ENCODE measurements at places on chromosomes 2 and 18. TPM values are rescaled to one million over a fixed set of nuclear protein-coding genes. Genes with fewer than 3 reads are reported as not detected.

Gene ZNF385B
- 42.9 TPM for total RNA-seq

Gene MYL1
- 2,801 TPM for total RNA-seq

Gene GATA6
- 0.53 TPM for total RNA-seq

Gene GALNT1
- total RNA-seq, result 58.7 TPM

DNA sequence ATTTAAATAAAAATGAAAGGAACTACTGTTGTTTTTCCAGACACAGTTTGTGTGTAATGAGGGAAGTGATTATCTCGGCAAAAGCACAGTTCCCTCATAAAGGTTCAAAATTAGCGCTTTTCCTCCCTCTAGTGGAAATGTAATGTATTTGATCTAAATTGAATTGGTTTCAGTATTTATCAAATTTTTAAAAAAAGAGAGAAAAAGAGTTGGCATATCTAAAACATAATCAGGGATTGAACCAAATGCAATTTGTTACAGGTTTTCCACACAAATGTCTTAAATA lies 37.5 kb downstream of the CMPK2 start:
- H3K4me3 ChIP-seq, result no peak overlapping the region
- H3K27ac ChIP-seq, result no peak overlapping the region
- H3K27me3 ChIP-seq, result no peaks in the 10 kb centered on the region
- DNase-seq, result no peak
- no peaks in the 10 kb centered on the region for H3K4me1 ChIP-seq

- peak overlapping the region; percentile 57 for H3K4me3 ChIP-seq
- peaks cover 3% of the 10 kb centered on the region for H3K4me1 ChIP-seq
- H3K27me3 ChIP-seq, result no peaks in the 10 kb centered on the region
- no peak overlapping the region for H3K27ac ChIP-seq
- peaks cover 3% of the 10 kb centered on the region for H3K36me3 ChIP-seq
Observed at GRCh38 chr2:113602869-113603466, 24.1 kb upstream of the RABL2A start.

- DNase-seq, result no peak
- no peaks in the 10 kb centered on the region for H3K4me1 ChIP-seq
- no peaks in the 10 kb centered on the region for H3K36me3 ChIP-seq
- H3K4me3 ChIP-seq, result no peak overlapping the region
Observed at GRCh38 chr2:160721089-160722040, 227.8 kb upstream of the RBMS1 start.

GRCh38 chr2:189258616-189259365 lies 79.2 kb upstream of the COL5A2 start:
- no peaks in the 10 kb centered on the region for H3K36me3 ChIP-seq
- H3K27ac ChIP-seq, result no peak overlapping the region
- no peaks in the 10 kb centered on the region for H3K27me3 ChIP-seq
- DNase-seq, result no peak

GRCh38 chr2:174083843-174084458 lies 118.8 kb upstream of the SP3 start:
- H3K36me3 ChIP-seq, result no peaks in the 10 kb centered on the region
- DNase-seq, result no peak
- no peaks in the 10 kb centered on the region for H3K27me3 ChIP-seq
- H3K4me3 ChIP-seq, result no peak overlapping the region
- no peak overlapping the region for H3K27ac ChIP-seq
- H3K4me1 ChIP-seq, result no peaks in the 10 kb centered on the region

DNA sequence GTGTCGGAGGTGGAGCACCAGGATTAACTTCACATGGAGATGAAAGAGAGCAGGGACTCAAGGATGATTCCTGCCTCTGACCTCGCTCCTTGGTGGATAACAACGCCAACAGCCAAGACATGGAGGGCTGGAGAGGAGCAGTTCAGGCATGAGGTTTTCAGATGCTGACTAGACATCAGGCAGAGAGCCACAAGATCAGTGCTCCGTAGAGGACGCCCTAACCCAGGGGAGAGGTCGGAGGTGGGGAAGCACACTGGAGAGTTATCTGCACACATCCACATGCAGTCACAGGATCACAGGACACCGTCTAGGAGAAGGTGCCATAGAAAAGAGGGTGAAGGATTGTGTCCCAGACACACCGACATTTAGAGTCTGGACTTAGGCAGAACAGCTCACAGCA lies 344.3 kb downstream of the EIPR1 start:
- H3K4me1 ChIP-seq, result no peaks in the 10 kb centered on the region
- no peak overlapping the region for H3K4me3 ChIP-seq
- DNase-seq, result no peak
- H3K36me3 ChIP-seq, result no peaks in the 10 kb centered on the region
- no peaks in the 10 kb centered on the region for H3K27me3 ChIP-seq

DNA sequence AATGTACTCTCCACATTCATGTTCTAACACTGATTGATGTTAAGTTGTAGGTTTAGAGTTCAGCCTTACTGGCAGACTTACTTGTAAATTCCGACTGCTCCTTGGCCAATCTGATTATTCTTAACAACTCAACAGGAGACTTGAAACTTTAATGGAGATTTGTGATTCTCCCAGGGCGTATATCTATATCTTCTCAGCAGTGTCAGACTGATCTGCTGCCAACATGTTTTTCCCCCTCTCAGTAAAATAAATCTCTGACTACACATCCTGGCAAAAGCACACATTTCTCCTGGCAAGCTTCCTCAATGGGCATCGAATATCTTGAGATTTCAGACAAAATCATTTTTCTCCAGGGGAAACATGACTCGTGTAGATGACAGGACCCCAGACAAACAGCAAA lies 1041.2 kb downstream of the DPP10 start:
- H3K36me3 ChIP-seq, result no peaks in the 10 kb centered on the region
- H3K27ac ChIP-seq, result no peak overlapping the region
- H3K4me1 ChIP-seq, result no peaks in the 10 kb centered on the region
- no peak overlapping the region for H3K4me3 ChIP-seq

Measured in psoas muscle (tissue), 8 donors.